Left renal pelvis (tissue), 4 donors: ENCODE measurements at places on chromosomes 1 and 21. TPM values are rescaled to one million over a fixed set of nuclear protein-coding genes. Genes with fewer than 3 reads are reported as not detected.
A peak's percentile ranks its signal among the peaks of the same experiment; 100 is the strongest.

LCE3E gene
- not detected for polyA plus RNA-seq

GRCh38 chr1:66503841-66504470 is 30.0 kb upstream of the SGIP1 start:
- DNase-seq: peak; percentile 17

GRCh38 chr1:62260688-62261087 is 58.5 kb downstream of the KANK4 start:
- no peak for DNase-seq

DNA sequence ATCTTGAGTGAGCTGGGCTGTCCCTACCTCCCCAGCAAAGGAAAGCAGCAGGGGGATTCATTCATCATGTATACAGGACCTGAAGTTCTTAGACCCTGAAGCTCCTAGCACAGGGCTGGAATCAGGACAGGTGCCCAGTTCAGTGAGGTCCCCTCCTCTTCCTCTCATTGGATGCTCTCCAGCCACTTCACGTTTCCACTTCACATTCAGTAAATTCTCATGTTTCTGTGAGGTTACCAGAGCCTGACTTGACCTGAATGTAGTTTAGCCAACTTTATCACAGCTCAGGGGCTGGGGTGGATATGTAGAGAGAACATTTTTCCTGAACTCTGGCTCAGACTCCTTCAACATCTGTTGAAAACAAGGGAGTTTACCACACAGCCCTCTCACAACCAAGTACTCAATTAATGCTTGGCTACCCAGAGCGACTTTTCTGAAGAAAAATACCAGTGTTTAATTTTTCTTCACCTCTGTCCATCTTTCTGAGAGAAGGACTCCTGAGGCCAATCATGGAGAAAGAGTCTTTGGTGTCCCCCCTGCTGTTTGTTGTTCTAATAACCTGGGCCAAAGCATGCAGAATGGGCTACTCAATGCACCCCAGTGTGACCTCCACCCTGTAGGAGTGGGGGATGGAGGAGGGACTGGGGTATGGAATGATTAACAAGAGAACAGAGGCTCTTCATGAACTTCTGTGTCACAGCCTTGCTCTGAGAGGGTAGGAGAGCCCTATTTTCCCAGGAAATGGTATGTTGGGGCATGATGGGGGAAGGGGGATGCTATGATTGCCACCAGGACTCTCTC is 108.3 kb upstream of the FGGY start:
- no peak for DNase-seq

DNA sequence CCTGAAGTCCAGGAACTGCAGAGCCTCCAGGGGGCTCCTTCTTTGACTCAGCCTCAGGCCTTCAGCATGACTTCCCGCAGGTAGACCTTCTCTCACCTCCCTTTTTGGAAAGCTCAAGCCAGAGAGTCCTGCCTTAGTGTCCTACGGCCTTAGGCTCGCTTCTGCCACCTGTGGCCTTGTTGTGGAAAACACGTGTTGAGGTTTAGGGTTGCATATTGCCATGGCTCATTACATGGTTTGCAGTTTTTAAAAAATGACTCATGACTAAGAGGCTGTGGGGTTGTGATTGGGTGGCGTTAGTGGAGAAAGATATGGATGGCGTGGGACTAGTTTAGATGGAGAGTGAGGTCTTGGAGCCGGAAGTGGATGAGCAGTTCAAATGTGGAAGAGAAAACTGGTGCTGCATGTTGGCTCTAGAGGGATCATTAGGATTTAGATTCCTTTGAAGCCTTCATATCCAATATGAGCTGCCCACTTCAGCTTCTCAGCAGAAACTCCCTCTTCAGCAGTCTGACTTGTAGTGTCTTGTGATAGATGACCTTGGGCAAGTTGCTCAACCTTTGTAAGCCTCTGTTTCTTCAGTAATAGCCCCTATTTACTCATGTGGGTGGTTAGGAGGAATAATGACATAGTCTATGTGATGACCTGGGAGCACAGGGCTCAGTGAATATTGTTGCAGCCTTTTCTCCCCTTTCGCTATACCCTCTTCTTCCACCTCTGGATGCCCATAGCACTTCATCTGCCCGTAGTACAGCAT is 6.5 kb upstream of the FGGY start:
- no peak for DNase-seq

RGS13 gene
- polyA plus RNA-seq: not detected

DNA sequence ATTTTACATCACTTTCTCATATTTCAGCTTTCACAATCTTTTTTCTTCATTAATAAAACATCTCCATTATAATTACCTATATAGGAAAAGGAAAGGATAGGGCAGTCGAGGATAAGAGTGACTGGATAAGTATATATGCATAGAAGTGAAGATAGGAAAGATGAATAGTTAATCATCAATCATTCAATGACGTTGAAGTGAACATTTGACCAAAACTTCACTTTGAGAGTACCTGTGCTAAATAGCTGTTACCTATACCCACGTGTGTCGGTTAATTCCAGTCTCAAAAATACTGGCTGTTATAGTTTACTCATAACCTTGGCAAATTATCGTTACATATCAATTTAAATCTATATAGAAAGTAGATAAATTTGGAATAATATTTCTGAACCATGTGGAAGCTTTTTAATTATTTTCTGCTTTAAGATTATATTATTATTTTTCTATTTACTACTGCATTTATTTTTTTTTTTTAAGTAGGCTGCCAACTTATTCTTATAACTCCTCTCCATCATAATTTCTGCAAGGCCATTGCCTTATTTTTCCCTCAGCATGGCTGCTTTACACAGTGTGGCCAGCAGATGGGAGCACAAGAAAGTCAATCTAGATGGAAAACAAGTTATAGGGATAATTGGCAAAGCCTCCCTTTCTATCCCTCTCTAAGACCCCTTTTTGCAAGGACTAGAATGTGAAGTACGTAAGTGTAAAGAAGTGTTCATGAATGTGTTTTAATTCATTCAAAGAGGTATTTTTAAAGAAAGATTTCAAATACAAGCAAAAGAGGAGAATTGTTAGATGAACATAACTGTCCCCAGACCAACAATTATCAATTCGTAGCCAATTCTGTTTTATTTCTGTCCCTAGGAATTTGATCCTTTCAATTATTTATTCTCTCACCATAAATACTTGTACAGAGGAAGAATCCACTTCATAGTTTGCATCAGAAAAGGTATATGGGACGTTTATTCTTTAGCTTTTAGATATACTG is 290.4 kb downstream of the KCNT2 start:
- peak; percentile 18 for DNase-seq

NOC2L gene
- polyA plus RNA-seq: 67.3 TPM

DNA sequence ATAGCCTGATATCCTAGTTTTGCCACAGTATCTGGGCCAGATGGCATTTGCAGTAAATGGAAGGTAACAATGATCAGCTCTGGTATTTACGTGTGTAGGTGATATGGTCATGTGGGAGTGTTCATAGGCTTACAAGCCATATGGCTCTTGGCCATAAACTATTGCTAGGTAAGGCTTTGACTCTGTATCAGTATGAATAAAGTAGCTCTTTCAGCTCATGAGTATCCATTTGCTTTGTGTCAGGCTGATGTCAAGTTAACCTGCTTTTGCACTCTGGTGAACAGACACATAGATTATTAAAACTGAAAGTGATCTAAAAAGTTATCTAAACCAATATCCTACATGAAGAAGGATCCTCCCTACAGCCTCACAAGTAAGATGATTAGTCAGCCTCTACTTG is 69.0 kb downstream of the DDR2 start:
- no peak for DNase-seq

GRCh38 chr1:2983706-2984398 is 37.4 kb upstream of the ACTRT2 start:
- DNase-seq: no peak

DNA sequence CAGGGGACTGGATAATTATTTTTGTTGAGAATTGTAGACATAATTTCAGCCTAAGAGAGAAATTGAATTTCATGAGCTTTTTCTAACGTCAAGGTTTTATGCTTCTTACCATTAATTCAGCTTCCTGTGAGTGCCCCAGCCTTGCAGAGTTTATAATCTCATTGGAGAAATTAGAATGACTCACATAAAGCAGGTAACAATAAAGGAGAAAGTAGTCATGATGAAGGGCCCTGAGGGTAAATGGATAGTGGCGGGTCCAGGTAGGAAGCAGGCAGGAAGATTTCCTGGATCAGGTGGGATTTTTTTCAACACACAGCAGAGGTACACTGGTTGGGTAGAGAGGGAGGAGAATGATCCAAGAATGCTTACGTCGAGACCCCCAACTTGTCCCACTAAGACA is 311.4 kb downstream of the BARHL2 start:
- DNase-seq: no peak

DNA sequence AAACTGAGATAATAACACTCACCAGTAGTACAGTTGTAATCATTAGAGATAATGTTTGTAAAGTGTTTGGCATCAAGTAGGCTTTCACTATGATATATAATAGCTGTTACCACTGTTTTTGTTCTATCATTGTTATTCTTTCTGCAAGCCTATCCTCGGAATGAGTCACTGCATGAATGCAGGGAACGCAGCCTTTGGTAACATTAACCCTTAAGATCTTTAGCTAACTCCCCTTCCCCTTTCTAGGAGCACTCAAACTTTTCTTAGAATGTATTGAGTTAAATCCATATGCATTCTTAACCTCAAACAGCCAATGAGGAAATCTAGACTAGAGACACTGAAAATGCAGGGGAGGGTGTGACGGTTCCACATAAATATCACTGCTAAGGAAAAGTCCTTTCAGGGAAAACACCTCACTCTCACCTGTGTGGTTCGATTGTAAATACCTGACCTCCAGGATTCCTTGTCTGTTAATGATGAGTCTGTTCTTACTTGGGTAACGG is 467.3 kb downstream of the SETD4 start:
- DNase-seq: no peak

- peak; percentile 31 for DNase-seq
These were observed 56.9 kb downstream of the LYST start for GRCh38 chr1:235809688-235810397.

DNA sequence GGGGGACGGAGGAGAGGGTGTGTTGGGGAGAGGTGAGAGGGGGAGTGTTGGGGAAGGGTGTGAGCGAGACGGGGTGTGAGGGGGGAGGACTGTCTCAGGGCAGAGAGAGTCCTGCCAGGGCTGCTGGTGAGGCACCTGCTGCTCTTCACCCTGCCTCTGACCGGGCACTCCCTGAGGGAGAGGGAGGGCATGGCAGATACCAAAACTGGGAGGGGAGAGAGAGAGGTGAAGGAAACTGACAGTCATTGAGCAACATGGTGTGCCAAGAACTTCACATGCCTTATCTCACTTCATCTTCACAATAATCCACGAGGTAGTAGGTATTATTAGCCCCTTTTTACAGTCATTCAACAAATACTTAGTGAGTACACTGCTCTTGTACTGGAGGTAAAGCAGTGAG is 61.3 kb upstream of the ARTN start:
- DNase-seq: no peak

DNA sequence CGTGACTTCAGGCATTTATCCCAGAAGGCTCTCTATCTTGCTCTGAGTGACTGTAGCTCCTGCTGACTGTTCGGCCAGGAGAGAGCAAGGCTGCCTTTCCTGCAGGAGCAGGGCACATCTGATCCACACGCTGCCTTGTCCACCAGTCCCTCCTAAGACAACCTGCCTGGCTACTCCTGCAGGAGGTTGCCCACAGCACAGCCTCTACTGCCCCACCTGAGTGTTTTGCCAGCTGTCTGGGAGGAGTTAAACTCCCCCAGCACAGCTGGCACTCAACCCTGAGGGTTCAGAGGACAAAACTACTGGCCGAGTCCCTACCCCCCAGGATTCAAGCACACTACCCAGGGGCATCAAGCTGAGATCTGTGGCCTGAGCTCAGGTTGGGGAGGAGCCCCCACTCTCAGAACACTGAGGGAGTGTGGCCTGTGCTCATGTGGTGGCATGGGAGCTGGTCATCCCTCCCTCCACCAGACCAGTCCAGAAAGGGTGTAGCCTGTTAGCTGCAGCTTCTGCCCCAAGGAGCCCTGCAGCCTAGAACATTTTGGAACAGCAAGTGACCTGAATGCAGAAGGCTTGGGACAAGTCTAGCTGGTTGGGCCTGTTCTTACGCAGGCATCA is 237.3 kb downstream of the SLC44A5 start:
- DNase-seq: no peak

GRCh38 chr1:16971341-16972188 is 8.9 kb downstream of the MFAP2 start:
- no peak for DNase-seq

CLCA4 gene
- polyA plus RNA-seq: not detected

DNA sequence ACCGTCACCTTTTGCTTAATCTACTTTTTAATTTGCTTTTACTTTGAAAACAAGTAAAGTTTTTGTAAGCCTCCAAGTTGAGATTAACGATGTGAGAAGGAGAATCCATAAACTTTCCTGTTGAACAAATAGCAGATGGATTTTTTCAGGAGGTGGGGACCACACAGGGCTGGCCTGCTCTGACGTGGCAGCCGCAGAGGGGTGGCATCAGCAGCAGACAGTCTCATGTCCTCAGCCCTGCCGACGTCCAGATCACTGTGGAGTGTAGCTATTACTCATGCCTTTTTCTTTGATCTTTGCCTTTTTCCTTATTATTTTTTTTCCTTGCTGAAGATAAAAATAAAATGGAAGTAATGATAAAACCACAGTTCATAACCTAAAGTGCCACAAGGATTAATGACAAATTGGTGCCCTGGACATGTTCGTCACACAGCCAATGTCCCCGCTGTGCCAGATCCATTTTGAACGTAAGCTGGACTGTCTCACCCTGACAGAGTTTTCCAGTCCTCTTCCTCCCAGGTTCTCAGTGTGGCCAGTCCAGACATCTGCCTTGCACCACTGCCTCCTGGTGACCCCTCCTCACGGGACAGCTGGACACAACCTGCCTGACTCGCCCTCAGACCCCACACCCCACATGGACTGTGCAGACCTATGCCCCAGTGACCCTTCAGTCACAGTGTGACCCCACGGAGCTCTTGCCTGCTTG is 15.4 kb upstream of the ZBTB21 start:
- no peak for DNase-seq

OR2M2 gene
- not detected for polyA plus RNA-seq

- DNase-seq: no peak
These were observed 42.2 kb upstream of the TRABD2B start for GRCh38 chr1:48039088-48040054.

DNA sequence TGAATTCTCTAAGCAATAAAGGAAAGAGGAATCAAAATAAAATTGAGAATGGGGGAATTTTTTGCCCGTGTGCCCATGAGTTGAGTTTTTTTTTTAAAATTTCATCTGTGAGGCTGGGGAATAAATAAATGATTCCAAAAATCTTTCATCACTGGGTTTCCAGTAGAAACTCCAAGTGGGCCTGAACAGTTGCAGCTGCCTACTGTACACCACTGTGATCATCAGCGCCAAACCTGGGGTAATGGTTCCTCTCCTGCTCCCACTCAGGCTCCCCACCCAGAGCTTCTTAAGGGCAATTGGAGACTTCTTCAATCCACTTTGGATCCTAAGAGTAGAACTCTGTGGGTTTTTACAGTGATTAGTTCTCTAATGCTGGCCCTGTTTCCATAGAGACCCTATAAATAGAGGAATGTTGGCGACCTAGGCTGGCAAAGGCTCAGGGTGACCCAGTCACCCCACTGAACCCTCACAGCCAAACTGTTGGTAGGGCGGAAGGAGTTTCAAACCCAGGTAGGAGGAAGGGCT is 9.3 kb downstream of the TMCC2 start:
- no peak for DNase-seq

CYP4B1 gene
- 2.1 TPM for polyA plus RNA-seq
